ENCODE measurements at places on chromosomes 4 and X. TPM values are rescaled to one million over a fixed set of nuclear protein-coding genes. Genes with fewer than 3 reads are reported as not detected.

UCP1 gene
- not detected for total RNA-seq

CXCL8 gene
- 19.2 TPM for total RNA-seq

SPON2 gene
- not detected for total RNA-seq

TEX13D gene
- not detected for total RNA-seq

ADRA2C gene
- 10.2 TPM for total RNA-seq

NPY2R gene
- 0.08 TPM for total RNA-seq

MRPL1 gene
- total RNA-seq = 22.5 TPM

MORF4L2 gene
- 485 TPM for total RNA-seq

ODAPH gene
- 0.23 TPM for total RNA-seq

CTAG1A gene
- not detected for total RNA-seq

HGFAC gene
- total RNA-seq = 0.24 TPM

FRMD7 gene
- not detected for total RNA-seq

MAGEE2 gene
- not detected for total RNA-seq

SLAIN2 gene
- total RNA-seq = 17.5 TPM

NEUROG2 gene
- total RNA-seq = not detected

CLTRN gene
- 0.90 TPM for total RNA-seq

SEC31A gene
- 88.4 TPM for total RNA-seq

ZXDB gene
- 5.5 TPM for total RNA-seq

GAGE10 gene
- total RNA-seq = not detected

MPP1 gene
- total RNA-seq = 16.7 TPM

GBA3 gene
- total RNA-seq = not detected

MXRA5 gene
- total RNA-seq = not detected

RPL34 gene
- 919 TPM for total RNA-seq

EFHC2 gene
- 0.18 TPM for total RNA-seq

EVC gene
- 15.3 TPM for total RNA-seq

ATXN3L gene
- not detected for total RNA-seq

MAGIX gene
- 2.8 TPM for total RNA-seq

IDS gene
- 121 TPM for total RNA-seq

DNASE1L1 gene
- total RNA-seq = 28.7 TPM

GLOD5 gene
- not detected for total RNA-seq

DCAF12L2 gene
- total RNA-seq = 0.17 TPM

PAGE4 gene
- not detected for total RNA-seq

HMGN5 gene
- total RNA-seq = 2.7 TPM

CSN1S1 gene
- not detected for total RNA-seq

XPNPEP2 gene
- not detected for total RNA-seq
